Stimulated activated CD4-positive, alpha-beta T cell treated with anti-CD3 and anti-CD28 coated beads, Interleukin-15, amount 100 ng/mL, for 1 hour (primary cell): ENCODE measurements at places on chromosomes 16 and 17.

DNA sequence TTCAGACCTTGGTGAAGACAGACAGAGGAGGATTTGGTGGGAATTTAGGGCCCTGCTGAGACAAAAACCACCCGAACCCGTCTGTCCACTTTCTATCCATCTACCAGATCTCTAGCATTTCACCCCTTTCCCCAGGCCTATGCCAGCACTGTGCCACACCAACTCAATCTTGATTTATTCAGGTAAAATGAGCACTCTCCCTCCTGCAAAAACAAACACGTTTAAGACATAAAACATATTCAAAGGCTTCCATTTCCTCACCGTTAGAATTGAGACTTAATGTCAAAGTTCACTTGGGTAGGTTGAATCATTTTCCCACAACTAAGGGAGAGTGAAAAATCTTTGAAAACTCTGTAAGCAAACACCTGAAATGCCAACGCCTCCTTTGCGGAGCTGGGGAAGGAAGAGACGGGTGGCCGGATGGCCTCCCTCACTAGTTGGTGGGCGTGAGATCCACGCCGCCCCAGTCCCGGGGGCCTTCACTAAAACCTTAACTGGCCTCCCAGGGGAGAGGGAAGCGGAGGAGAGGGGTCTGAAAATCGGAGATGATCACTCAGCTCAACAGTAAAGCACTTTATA lies 862 bp downstream of the DCAKD start:
- DNase-seq: no peak

GRCh38 chr16:4317532-4318450 lies 1.9 kb downstream of the GLIS2 start:
- DNase-seq: no peak

DNA sequence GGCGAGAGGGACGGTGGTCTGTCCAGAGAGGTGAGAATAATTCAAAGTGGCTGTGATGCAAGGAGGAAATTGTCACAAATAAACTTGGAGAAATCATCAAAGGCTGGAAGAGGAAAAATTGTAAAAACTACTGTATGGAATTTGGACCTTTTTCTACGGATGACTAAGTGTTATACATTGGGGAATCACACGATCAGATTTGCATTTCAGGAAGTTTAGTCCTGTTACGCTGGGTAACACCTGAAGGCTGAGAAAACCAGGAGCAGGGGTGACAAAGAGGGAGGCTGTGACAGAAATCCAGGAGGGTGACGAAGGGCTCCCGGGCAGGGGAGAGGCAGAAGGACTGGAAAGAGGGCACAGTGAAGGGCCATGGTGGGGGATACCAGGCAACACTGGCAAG lies 511.7 kb downstream of the CDH13 start:
- no peak for DNase-seq

DNA sequence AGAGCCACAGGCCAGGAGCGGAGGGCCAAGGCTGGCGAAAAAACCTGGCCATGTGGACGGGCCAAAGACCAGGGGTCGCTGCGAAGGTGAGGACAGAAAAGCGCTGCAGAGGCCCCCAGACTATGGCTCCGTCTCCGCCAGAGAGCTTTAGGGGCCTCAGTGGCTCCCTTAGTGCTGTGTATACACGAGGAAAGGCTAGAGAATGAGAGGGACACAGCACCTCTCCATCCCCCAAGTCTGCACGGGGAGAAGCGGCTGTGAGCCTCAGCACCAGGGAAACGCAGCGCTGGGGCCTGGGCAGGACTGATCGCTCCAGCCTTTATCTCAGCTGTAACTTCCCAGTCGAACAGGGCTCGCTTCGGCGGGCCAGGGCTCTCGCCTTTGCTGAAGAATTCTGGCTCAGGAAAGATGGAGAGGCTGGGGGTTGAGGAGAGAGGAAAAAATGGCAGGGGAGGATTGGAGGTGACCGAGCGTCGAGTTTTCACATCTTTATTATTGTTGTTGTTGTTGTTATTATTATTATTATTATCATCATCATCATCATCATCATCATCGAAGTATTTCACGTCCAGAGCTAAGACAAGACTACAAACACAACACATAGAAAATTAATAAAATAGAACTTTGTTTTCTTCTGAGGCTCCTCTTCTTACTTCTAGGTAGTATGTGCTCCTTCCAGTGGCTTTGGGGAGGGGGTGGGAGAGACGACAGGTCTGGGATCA lies 1.9 kb upstream of the HOXB5 start:
- DNase-seq: no peak

GRCh38 chr16:14409563-14409962 lies 220.5 kb downstream of the PARN start:
- no peak for DNase-seq
